ENCODE measurements at places on chromosomes 2 and 18. TPM values are rescaled to one million over a fixed set of nuclear protein-coding genes. Genes with fewer than 3 reads are reported as not detected.

The LIMS2 gene
- 1.4 TPM for total RNA-seq

The CAVIN2 gene
- 1.2 TPM for total RNA-seq

The ITGA4 gene
- total RNA-seq = 83.0 TPM

The ITGB1BP1 gene
- 76.9 TPM for total RNA-seq

The CSRNP3 gene
- total RNA-seq = 1.9 TPM

The CFAP221 gene
- not detected for total RNA-seq

The EGR4 gene
- not detected for total RNA-seq

The ASXL3 gene
- total RNA-seq = 0.87 TPM

The TUBB8B gene
- total RNA-seq = not detected

The PLGLB1 gene
- 0.22 TPM for total RNA-seq

The PDCD1 gene
- total RNA-seq = not detected

The LRRTM1 gene
- 0.44 TPM for total RNA-seq

The IL1F10 gene
- total RNA-seq = not detected

The LOXL3 gene
- 28.0 TPM for total RNA-seq

The RBFA gene
- total RNA-seq = 31.5 TPM

The NAT8 gene
- not detected for total RNA-seq

The TTR gene
- not detected for total RNA-seq

The ERMN gene
- total RNA-seq = not detected

The CWC22 gene
- total RNA-seq = 28.5 TPM

The COL4A3 gene
- 0.25 TPM for total RNA-seq

The SERPINB13 gene
- total RNA-seq = not detected

The AOX1 gene
- 86.3 TPM for total RNA-seq

The MTCL1 gene
- 18.8 TPM for total RNA-seq

The CDCA7 gene
- total RNA-seq = 6.7 TPM

The CNTNAP5 gene
- total RNA-seq = not detected

The PROKR1 gene
- total RNA-seq = not detected

The DIPK1C gene
- not detected for total RNA-seq

The CXCR1 gene
- total RNA-seq = not detected

The VIT gene
- 0.37 TPM for total RNA-seq

The RAMP1 gene
- total RNA-seq = 13.1 TPM

The RBM44 gene
- total RNA-seq = 0.25 TPM

The CELF4 gene
- total RNA-seq = not detected

The UGT1A5 gene
- not detected for total RNA-seq

The PLA2R1 gene
- 8.0 TPM for total RNA-seq

All from uterine smooth muscle cell (primary cell).